ENCODE measurements at places on chromosomes 6 and 20.
A peak's percentile ranks its signal among the peaks of the same experiment; 100 is the strongest.

DNA sequence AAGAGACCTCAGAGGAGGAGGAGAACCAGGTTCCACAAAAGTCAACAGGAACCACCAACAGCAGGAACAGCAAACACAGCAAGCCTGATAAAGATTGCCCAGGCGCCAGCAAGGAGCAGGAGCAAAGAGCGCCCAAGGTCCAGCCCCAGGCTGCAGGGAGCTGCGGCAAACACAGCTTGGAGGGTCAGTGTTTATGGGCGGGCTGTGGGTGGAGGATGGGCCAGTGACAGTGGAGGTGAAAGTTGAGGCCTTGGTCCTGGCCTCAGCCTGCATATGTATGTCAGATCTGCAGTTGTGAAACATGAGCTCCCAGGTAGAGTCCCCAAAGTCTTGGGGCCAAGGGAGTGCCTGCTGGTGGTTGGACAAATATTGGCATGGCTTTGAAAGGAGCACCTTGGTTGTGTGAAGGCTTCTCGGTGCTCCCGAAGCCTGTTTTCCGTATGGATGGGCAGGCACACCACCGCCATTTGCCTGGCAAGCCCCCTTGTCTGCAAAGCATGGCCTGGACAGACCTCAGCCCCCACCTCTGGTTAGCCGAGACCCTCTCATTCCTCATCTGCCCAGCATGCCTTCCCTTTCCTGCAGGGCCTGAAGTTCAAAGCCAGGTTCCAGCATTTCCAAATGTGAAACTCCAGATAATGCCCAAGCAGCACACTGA, 2.0 kb upstream of the CAPN11 start:
- DNase-seq = no peak

- no peak for DNase-seq
These were observed 16.4 kb downstream of the SYNJ2 start for GRCh38 chr6:157997893-157998608.

DNA sequence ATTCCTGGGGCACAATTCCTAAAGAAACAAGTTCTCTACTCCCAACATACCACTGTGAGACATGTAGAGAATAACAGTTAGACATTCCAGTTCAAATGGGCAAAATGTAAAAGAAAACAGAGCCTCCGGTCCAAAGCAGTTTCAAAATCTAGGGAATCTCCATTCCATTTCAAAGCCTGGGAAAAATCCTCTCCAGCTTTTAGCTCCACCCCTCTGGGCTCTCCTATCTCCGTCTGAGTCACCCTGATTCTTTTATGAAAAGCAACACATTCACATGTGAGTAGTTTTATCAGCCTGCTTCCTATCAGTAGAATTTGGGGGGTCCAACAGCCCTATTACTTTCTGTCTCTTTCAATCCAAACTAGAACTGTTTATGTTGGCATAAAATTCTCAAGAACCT, 3.7 kb downstream of the CSNK2A1 start:
- no peak for DNase-seq

DNA sequence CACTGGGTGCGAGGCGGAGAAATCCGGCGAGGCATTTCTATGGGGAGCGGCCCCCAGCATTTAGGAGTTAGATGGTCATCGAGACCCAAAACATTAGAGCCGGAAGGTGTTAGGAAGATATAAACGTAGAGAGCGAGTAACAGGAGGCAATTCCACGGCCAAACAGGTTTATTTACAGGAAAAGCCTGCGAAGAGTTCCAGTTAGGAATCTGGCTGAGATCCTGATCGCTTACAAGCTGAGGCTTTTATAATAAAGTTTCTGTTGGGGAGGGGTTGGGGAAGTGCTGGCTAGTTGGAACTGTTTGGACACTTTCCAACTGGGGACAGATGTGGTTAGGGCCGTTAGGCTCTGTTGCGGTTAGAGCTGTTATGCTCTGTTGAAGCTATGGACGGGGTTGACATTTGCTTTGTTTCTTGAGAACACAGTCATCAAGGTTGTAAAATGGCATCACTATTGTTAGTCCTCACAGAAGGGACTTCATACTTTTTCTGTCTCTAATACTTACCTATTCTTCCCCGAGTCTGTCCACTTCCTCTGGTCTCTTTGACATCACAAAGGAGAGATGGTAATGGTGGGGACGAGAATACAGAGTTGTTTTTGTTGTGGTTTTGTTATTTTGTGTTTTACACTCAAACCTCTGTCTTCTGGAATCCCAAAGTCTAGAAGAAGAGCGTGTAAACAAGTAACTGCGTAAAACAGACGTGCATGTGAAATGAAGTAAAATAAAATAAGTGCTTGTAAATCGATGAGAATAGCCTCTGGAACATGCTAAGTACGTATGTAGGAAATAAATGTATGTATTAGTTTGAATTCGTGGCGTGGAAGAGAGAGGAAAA, 554 bp upstream of the ZSCAN31 start:
- DNase-seq = peak; percentile 28

DNA sequence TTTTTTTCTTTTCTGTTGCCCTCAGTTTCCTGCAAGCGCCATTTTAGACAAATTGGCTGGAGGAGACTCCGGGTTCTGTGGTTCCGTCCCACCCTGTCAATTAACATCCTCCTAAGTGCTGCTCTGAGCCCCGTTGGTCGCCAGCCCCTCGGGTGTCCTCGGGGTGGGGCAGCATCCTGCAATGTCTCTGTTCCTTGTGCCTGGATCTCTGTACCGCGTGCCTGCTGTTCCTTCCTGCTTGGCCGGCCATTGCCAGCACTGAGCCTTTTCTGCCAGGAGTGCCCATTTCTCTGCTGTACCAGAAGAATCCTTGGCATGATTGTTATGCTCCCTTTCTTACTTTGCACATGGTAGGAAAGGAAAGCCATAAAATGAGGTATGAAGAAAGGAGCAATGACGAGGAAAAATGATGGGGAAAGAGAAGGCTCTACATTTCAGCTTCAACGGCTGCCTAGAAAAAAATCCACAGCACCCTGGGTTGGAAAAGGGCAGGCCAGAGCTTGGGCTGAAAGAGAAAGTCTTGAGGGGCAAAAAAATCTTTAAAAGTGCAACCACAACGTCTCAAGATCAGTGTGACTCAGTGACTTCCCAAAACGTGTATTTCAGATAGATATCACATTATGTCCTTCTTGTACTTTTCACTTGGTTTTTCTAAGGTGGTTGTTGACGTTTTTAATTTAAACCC, 256.7 kb downstream of the CLIC5 start:
- no peak for DNase-seq

Data from stimulated activated CD4-positive, alpha-beta T cell treated with anti-CD3 and anti-CD28 coated beads, Interleukin-2, amount 100 ng/mL, for 24 hours (primary cell).